ENCODE measurements at places on chromosomes 5 and 9.
A peak's percentile ranks its signal among the peaks of the same experiment; 100 is the strongest.

DNA sequence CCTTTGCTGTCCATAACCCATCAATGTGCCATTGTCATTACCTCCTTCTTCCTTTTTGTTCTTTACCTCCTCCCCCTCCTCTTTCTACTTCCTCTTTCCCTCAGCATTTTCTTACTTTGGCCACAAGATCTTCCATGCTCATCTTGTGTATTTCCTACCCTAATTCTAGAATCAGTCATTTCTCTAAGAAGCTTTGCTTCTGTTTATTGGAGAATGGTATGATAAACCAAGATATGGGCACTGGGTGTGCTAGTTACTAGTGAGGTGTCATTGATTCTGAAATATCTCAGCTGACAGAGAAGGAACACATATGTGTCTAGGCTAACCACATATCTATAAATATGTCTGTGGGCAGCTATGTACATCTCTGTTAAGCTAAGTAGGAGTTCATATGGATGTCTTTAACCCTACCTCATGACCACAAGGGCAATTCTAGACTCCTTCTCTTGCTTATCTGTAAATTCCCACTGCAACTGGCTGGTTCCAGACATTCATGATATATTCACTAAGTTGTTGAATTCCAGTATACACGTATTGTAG, 2051.3 kb upstream of the CDH9 start:
- H3K27me3 ChIP-seq: no peaks in the 10 kb centered on the region
- H3K4me3 ChIP-seq: no peak overlapping the region
- no peaks in the 10 kb centered on the region for H3K36me3 ChIP-seq
- H3K4me1 ChIP-seq: no peaks in the 10 kb centered on the region
- DNase-seq: no peak

DNA sequence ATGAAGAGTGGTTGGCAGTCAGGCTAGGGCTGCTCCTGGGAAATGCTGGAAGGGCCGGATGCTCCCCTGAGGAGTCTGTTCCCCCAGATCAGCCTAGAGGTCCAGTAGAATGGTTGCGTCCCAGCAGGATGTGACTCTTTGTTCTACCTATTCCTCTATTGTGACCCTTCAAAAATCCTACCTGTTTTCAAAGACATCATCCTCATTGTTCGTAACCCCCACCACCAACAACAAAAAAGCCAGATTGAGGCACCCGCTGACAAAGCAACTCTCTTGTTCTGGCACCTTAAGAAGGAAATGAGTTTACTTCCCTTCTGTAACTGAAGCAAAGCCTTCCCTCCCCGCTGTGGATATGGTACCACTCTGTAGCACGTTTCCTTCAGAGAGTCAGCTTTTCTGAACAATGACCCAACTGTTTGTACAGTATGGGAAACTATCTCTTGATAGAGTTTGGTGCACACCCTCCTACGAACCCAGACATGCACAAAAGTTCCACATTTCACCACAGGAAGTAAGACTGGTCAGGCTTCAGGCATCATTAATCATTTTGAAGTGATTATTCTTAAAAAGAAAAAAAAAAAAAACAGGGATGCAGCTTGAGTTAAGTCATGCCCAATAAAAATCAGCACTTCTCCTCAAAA, 207.2 kb downstream of the ENC1 start:
- peaks cover 8% of the 10 kb centered on the region for H3K4me1 ChIP-seq
- no peaks in the 10 kb centered on the region for H3K36me3 ChIP-seq
- H3K27ac ChIP-seq: no peak overlapping the region
- H3K4me3 ChIP-seq: no peak overlapping the region

DNA sequence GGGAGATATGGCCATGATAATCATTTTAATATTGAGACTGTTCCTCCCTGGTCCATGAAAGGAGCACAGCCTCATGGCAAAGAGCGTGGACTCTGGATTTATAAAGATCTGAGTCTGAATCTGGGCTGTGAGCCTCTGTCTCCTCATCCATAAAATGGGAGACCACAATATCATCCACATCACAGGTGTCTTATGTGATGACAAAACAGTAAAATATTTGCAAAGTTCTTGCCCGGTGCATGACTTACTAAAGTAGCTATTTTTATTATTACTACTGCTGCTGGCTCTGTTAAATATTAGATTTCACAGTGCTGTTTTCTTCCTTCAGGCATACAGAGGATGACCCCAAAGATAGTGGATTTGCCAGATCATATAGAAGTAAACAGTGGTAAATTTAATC, 74.1 kb downstream of the TEK start:
- no peak overlapping the region for H3K4me3 ChIP-seq
- no peak overlapping the region for H3K27ac ChIP-seq
- no peak for DNase-seq
- no peaks in the 10 kb centered on the region for H3K4me1 ChIP-seq

GRCh38 chr5:165143741-165144140, 1638.3 kb downstream of the MAT2B start:
- H3K4me1 ChIP-seq: no peaks in the 10 kb centered on the region
- no peak overlapping the region for H3K4me3 ChIP-seq
- no peak overlapping the region for H3K27ac ChIP-seq
- no peaks in the 10 kb centered on the region for H3K27me3 ChIP-seq

DNA sequence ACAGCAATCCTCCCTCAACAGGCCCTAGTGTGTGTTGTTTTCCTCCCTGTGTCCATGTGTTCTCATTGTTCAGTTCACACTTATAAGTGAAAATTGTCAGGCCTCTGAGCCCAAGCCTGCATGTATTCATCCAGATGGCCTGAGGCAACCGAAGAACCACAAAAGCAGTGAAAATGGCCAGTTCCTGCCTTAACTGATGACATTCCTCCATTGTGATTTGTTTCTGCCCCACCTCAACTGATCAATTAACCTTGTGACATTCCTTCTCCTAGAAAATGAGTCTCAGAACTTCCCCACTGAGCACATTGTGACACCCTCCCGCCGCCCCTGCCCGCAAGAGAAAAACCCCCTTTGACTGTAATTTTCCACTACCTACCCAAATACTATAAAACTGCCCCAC, 17.4 kb upstream of the TRPC7 start:
- H3K36me3 ChIP-seq: no peaks in the 10 kb centered on the region
- no peak overlapping the region for H3K4me3 ChIP-seq
- no peaks in the 10 kb centered on the region for H3K27me3 ChIP-seq

GRCh38 chr5:149959406-149960236, 937 bp upstream of the SLC26A2 start:
- H3K4me1 ChIP-seq: peaks cover 20% of the 10 kb centered on the region
- H3K36me3 ChIP-seq: peaks cover 4% of the 10 kb centered on the region
- DNase-seq: peak; percentile 18
- H3K27ac ChIP-seq: peak overlapping the region; percentile 98
- H3K27me3 ChIP-seq: peaks cover 3% of the 10 kb centered on the region
